Activated naive CD4-positive, alpha-beta T cell treated with anti-CD3 and anti-CD28 coated beads, Interleukin-2, amount 10 ng/mL, durations not matched to agents 7 days and 5 days (primary cell): ENCODE measurements at places on chromosomes 4 and X.

- H3K27ac ChIP-seq: no peak overlapping the region
- H3K4me3 ChIP-seq: no peak overlapping the region
- no peak for DNase-seq
- H3K36me3 ChIP-seq: no peaks in the 10 kb centered on the region
These were observed 335.8 kb downstream of the FAT4 start for GRCh38 chr4:125650557-125650956.

DNA sequence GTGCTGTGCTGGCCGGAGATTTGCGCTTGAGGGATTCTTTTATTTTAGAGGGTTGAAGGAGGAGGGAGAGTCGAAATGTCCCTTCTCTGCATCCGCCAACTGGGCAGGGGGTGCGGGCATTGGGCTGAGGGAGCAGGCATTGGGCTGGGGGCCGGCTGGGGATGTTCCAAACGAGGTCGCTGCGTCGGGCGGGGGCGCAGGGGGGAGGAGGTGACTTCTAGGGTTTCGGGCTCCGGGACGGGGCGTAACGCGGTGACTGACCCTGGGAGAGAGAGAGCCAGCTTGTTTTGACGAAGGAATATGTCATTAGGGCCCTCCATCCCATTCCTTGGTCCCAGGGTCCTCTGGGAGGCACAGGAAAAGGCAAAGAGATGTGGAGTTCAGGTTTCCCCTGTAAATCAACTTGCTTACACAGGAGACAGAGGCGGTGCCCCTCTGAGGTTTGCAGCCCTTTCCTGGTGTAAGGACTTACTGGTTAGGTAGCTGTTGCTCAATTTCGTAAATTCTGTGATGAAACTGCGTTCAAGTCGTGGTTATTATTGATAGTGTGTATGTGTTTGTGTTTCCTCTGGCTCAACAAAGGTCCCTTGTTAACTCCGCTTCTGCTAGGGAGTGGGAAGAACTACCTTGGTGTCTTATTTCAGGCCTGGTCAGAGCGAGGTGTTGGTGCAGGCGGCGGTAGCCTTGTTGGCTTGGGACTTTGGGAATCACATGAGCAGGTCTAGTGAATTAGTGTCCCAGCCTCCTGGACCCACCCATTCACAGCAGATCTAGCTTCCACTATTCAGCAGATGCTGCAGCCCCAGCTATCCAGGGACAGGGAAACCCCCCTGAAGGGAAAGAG lies 716 bp downstream of the FHIP1A start:
- peak; percentile 30 for DNase-seq
- H3K4me3 ChIP-seq: peak overlapping the region; percentile 67
- H3K36me3 ChIP-seq: no peaks in the 10 kb centered on the region
- H3K27ac ChIP-seq: no peak overlapping the region

GRCh38 chr4:5361968-5362367 lies 310.7 kb downstream of the STK32B start:
- no peaks in the 10 kb centered on the region for H3K27me3 ChIP-seq
- no peaks in the 10 kb centered on the region for H3K4me1 ChIP-seq
- DNase-seq: no peak
- H3K27ac ChIP-seq: no peak overlapping the region

GRCh38 chrX:123753656-123754350 lies 21.0 kb upstream of the THOC2 start:
- no peak overlapping the region for H3K4me3 ChIP-seq
- no peak for DNase-seq
- no peaks in the 10 kb centered on the region for H3K27me3 ChIP-seq
- no peaks in the 10 kb centered on the region for H3K4me1 ChIP-seq
- peak overlapping the region; percentile 24 for H3K27ac ChIP-seq

- H3K36me3 ChIP-seq: no peaks in the 10 kb centered on the region
- H3K4me1 ChIP-seq: no peaks in the 10 kb centered on the region
- H3K4me3 ChIP-seq: no peak overlapping the region
- peaks cover 3% of the 10 kb centered on the region for H3K27me3 ChIP-seq
- H3K27ac ChIP-seq: no peak overlapping the region
These were observed 187.6 kb downstream of the MAML3 start for GRCh38 chr4:139966383-139966782.

- DNase-seq: no peak
- H3K4me3 ChIP-seq: peak overlapping the region; percentile 79
- peak overlapping the region; percentile 99 for H3K27ac ChIP-seq
- H3K27me3 ChIP-seq: no peaks in the 10 kb centered on the region
These were observed 12.0 kb downstream of the RFC1 start for GRCh38 chr4:39354254-39354552.
